CD4-positive, alpha-beta memory T cell (primary cell): ENCODE measurements at places on chromosomes 7 and 10. TPM values are rescaled to one million over a fixed set of nuclear protein-coding genes. Genes with fewer than 3 reads are reported as not detected.

Gene PNLIPRP1
- total RNA-seq = not detected

DNA sequence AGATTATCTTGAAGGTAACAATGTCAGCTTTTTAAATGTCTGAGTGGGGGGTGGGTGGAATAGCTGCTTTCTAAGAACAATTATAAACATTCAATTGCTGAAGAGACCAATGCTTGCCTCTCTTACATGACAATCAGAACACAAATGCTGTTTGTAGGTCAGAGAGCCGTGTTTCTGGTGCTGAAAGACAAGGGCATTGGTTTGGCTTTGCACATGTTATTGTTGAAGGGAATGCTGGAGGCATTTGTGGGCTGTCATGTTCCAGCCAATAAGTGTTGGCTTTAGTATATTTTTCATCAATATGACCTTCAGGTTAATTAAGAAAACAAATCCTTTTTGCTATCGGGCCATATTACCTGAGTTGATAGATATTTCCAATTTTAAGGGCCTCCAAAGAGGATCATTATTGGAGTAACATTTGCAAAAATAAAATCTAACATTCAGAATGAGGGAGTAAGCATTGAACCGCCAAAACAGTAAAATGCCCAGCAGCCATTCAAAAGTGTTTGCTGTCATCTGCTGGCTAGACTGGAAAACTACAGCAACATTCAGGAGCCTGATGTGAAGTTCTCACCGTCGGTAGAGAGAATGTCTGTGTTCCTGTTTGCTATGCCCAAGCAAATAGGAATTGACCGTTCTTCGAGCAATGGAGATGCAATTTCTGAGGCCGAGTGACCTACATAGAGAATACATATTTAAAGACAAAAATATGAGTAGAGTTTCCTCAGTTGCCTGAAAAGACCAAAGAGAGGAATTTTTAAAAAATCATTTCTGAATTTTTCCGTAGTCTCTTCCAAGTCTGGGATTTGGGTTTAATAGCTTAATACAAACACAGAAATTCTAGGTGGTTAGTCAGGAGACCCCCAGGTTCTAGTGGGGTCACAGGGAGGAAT, 118.9 kb downstream of the APBB1IP start:
- no peaks in the 10 kb centered on the region for H3K27me3 ChIP-seq
- no peaks in the 10 kb centered on the region for H3K4me1 ChIP-seq
- peaks cover 44% of the 10 kb centered on the region for H3K36me3 ChIP-seq
- H3K27ac ChIP-seq = no peak overlapping the region
- no peak overlapping the region for H3K4me3 ChIP-seq

Gene MSS51
- 5.0 TPM for total RNA-seq

Gene FKBP6
- total RNA-seq = not detected

DNA sequence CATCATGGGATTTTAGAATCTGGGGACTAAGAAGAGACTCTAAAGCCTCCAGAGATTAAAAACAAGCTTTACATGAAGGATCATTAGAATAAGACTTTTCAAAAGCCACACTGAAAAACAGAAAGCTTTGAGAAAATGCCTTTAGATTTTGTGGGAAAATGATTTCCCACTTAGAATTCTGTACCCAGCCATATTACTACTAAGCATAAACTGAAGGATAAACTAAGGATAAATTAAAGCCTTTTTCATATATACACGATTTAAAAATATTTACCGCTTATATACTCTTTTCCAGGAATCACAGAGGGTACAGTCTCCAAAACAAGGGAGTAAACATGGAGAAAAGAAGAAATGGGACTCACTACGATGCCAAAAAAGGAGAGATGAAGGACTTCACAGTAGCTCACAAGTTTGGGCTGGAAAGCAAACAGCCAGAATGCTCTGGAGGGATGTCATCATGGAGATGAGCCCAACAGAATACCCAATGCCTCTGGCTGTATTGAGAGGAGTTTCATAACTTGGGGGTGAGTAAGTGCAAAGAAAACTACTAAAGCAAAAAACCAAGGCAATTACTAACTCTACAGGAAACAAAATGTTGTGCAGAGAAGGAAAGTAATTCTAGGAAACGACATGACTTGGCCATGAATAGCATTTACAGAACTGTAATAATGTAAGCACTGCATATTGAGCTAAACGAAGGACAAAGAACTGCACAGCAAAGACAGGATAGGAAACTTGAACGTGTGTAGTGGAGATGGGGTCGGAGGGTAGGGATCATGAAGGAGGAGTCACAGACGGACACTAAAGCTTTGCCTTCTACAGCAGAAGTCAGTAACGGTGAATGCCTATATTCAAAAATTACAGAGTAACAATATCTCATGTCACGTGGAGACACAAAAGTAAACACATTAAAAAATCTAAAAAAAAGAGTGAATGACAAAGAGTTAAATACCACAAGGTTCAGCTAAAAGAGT, 61.4 kb upstream of the ASAH2 start:
- no peak overlapping the region for H3K4me3 ChIP-seq
- H3K36me3 ChIP-seq = peaks cover 12% of the 10 kb centered on the region
- H3K27me3 ChIP-seq = no peaks in the 10 kb centered on the region

Gene HOXA7
- not detected for total RNA-seq

Gene CCDC172
- total RNA-seq = not detected

DNA sequence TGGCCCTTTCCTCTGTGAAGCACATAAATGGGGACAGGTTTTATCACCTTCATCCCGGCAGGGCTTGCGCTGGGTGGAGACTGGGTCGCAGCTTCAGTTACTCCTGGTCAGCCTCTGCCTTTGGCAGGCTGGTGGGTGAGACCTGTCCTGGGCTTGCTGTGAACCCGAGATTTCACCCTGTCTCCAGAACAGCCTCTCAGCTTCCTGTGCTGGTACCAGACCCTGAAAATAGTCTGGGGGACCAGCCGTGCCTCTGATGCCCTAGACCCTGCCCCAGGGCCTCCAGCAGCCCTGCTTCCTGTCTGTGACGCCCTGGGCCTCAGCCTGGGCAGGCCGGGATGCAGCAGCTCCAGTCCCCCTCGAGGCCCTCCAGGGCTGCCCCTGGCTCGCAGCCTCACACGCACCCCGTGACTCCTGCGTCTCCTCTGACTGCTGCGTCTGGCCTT, 13.2 kb upstream of the PWWP2B start:
- H3K36me3 ChIP-seq = no peaks in the 10 kb centered on the region
- H3K4me3 ChIP-seq = no peak overlapping the region
- DNase-seq = no peak
- H3K27ac ChIP-seq = no peak overlapping the region
- H3K4me1 ChIP-seq = peaks cover 12% of the 10 kb centered on the region

DNA sequence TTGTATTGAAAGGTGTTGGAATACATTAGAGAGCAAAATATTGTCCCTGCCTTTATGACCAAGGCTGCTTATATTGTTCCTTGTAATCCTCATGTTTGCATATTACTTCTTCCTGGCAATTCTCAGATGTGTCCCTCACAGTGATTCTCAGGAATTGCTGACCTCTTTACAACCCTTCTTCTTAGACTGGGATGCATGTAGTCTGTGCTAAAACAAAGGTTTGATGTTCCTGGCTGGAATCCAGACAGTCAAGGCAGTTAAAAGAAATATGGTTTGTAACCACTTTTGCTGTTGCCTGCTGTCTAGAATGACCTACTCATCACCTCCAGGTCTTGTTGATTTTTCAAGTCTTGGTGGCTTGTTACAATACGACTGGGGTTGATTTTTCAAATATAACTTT, 367.6 kb downstream of the HGF start:
- H3K4me3 ChIP-seq = no peak overlapping the region
- DNase-seq = no peak
- no peaks in the 10 kb centered on the region for H3K27me3 ChIP-seq
- no peak overlapping the region for H3K27ac ChIP-seq

Gene CYP3A4
- total RNA-seq = not detected

DNA sequence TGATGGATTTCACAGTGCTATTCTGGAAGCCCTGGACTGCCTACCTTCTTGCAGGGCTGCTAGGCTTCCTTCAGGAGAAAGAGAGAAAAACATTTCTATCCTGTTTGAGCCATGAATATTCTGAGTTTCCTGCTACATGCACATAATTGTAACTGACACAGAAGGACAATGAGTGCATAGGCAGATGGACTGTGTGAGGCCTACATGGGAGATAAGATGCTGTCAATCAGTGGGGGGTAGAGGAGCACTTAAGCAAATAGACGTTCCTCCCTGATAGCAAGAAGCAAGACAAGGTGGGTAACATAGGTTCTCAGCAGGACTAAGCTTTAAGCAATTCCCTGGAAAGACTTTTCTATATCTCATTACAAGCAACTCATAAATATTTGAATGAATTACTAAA, 11.6 kb downstream of the ALDH18A1 start:
- no peaks in the 10 kb centered on the region for H3K4me1 ChIP-seq
- H3K4me3 ChIP-seq = no peak overlapping the region
- H3K27ac ChIP-seq = no peak overlapping the region
- DNase-seq = no peak
- peaks cover 26% of the 10 kb centered on the region for H3K36me3 ChIP-seq

Gene TMEM139
- total RNA-seq = 0.61 TPM

Gene OR6B1
- total RNA-seq = not detected

Gene KAZALD1
- not detected for total RNA-seq

GRCh38 chr10:75525646-75526045, 94.2 kb downstream of the LRMDA start:
- no peak overlapping the region for H3K4me3 ChIP-seq
- peaks cover 5% of the 10 kb centered on the region for H3K27me3 ChIP-seq
- H3K4me1 ChIP-seq = no peaks in the 10 kb centered on the region
- H3K27ac ChIP-seq = no peak overlapping the region

GRCh38 chr10:116889066-116889465, 39.8 kb downstream of the ENO4 start:
- no peak overlapping the region for H3K27ac ChIP-seq
- no peak overlapping the region for H3K4me3 ChIP-seq
- no peaks in the 10 kb centered on the region for H3K27me3 ChIP-seq
- no peaks in the 10 kb centered on the region for H3K4me1 ChIP-seq
- no peaks in the 10 kb centered on the region for H3K36me3 ChIP-seq
- DNase-seq = no peak

DNA sequence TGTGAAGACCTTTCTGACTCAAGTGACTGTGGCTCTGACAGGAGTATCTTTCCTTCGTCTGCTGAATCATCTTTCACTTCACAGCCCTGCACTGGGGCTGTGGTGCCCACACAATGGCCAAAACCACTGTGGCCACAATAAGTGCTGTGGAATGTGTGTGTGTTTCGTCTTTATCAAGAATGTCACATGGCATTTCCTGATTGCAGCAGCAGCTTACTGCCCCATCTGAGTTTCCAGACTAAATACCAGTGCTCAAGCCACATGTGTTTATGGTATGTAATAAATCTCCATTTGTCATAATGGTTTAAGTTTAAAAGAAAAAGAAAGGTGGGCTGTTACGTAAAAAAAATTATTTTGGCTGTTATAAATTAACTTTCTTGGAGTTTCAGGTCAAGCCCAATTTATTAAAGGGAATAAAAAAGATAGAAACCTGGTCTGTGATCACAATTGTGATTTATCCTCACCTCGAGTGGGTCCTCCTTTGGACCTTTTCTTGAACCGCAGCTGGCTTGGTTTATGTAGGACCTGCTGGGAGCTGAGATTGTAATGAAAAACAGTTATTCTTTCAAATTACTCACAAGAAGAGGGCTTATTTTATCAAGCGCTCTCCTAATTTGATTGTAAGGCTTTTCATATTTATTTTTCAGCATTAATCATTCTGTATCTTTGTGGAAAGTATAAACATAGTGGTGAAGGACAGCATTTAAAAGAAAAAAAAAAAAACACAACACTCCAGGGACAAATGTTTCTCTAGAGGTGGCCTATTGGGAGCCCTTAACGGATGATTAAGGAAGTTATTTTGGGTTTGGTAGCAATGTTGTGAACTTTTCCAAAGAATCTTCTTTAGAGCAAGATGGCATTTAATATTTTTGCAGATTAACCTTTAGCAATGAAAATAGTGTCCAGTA, 116.2 kb downstream of the LRMDA start:
- no peak for DNase-seq
- H3K4me1 ChIP-seq = no peaks in the 10 kb centered on the region
- H3K27ac ChIP-seq = no peak overlapping the region
- H3K4me3 ChIP-seq = no peak overlapping the region
- no peaks in the 10 kb centered on the region for H3K27me3 ChIP-seq

Gene OR2A1
- total RNA-seq = not detected

GRCh38 chr7:28980451-28981160, 22.5 kb upstream of the TRIL start:
- DNase-seq = no peak
- no peak overlapping the region for H3K27ac ChIP-seq
- H3K27me3 ChIP-seq = no peaks in the 10 kb centered on the region
- H3K4me3 ChIP-seq = no peak overlapping the region

DNA sequence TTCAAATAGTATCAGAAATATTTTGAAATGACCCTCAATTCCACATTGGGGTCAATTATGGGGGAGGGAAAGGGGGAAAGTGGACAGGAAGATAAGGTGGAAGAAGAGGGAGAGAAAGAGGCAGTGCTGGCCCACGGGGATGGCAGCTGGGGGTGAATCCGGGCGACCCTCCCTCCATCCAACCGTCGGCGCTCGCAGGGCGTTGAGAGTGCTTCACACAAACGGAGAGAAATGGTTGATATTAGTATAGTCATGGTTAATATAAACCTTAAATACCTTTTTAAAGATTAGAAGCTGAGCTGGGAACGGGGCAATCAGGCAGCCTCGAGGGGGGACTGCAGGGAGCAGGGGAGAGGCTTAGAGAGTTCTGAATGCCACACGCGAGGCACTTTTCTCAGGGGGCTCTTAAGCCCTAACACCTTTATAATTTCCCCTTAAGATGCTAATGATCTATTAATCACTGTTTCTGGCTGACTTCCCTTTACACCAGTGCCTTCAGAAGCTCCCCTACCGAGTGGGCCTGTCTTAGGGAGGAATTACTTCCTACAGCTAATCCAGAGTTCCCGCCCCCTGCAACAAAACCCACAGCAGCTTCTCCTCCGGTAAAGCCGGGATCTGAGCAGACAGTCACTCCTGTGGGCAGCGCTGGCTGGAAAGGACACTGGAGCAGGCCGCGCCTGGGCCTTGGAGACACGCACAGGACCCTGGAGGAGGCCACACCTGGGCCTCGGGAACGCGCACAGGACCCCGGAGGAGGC, 39.5 kb downstream of the PRKAG2 start:
- DNase-seq = no peak
- no peak overlapping the region for H3K27ac ChIP-seq
- no peaks in the 10 kb centered on the region for H3K27me3 ChIP-seq
- H3K4me3 ChIP-seq = no peak overlapping the region

GRCh38 chr10:16644146-16644545, 122.5 kb upstream of the C1QL3 start:
- DNase-seq = no peak
- H3K27me3 ChIP-seq = no peaks in the 10 kb centered on the region
- H3K4me3 ChIP-seq = no peak overlapping the region
- H3K4me1 ChIP-seq = no peaks in the 10 kb centered on the region

GRCh38 chr7:14332155-14332554, 342.7 kb upstream of the ETV1 start:
- no peaks in the 10 kb centered on the region for H3K36me3 ChIP-seq
- H3K4me1 ChIP-seq = no peaks in the 10 kb centered on the region
- no peaks in the 10 kb centered on the region for H3K27me3 ChIP-seq
- no peak overlapping the region for H3K4me3 ChIP-seq
- DNase-seq = no peak
- H3K27ac ChIP-seq = no peak overlapping the region

Gene TMEM213
- total RNA-seq = not detected

GRCh38 chr10:108445746-108446145, 1281.2 kb upstream of the SORCS1 start:
- no peak overlapping the region for H3K4me3 ChIP-seq
- no peak for DNase-seq
- no peak overlapping the region for H3K27ac ChIP-seq
- H3K4me1 ChIP-seq = no peaks in the 10 kb centered on the region
- no peaks in the 10 kb centered on the region for H3K36me3 ChIP-seq

Gene PDK4
- total RNA-seq = 0.44 TPM
